Glutamatergic neuron (in vitro differentiated cells): ENCODE measurements at places on chromosomes 16 and 17.

DNA sequence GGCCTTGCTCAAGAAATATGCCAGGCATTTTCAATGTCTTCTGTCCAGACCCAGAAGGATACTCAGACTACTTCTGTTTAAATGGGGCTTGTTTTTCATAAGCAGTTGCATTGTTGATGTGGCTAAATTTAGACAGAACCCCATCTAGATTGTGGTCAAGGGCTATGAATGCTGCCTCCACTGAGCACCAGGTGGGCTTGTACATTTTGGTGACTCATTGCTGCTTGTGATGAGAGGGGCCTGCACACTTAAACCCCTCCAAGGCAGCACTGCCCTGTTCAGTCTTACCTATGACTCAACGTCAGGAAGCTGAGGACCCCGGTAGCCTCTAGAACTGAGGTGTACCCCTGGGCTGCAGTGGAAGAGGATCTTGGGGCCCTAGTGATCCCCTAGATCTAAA, 144.0 kb downstream of the PRKCA start:
- no peak for DNase-seq

DNA sequence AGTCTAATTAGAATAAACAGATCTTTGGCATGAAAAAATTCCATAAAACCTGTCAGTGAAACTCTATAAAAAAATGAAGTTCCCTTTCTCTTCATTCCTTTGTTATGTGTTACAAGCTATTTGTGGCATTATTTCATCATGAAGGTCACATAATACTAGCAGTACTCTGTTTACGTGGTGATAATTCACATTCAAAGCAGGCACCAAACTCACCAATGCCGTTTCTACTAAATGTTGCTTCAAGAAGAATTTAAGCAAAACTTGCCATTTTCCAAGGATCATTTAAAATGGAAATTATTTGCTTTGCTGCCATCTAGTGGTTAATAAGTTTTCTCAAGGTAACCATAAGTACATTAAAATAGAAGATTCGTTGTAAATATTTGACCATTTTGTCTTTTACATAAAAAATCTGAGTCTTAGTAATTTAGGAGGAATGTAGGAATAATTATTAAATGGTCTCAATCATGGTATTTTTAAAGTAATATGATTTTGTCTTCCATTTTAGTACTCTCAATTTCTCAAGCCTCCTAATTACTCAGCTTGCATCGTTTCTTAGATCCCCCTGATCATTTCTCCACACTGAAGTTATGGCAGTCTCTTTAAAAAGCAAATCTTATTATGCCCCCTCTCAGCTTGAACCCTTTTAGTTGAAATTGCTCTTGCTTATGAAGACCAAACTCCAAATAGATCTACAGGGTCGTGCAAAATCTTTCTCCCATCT, 80.8 kb downstream of the OMG start:
- no peak for DNase-seq

- DNase-seq: no peak
Measured at GRCh38 chr17:81025065-81025740, 9.7 kb upstream of the BAIAP2 start.

- no peak for DNase-seq
Measured at GRCh38 chr16:31223044-31223443, 6.1 kb upstream of the PYDC1 start.

- peak; percentile 72 for DNase-seq
Measured at GRCh38 chr17:45852535-45853297, 8.0 kb downstream of the SPPL2C start.

- DNase-seq: peak; percentile 87
Measured at GRCh38 chr16:87850009-87851006, 19.0 kb downstream of the SLC7A5 start.

GRCh38 chr17:80671825-80672110, 127.1 kb downstream of the RPTOR start:
- no peak for DNase-seq

- no peak for DNase-seq
Measured at GRCh38 chr16:3514621-3515020, 13.8 kb downstream of the CLUAP1 start.

DNA sequence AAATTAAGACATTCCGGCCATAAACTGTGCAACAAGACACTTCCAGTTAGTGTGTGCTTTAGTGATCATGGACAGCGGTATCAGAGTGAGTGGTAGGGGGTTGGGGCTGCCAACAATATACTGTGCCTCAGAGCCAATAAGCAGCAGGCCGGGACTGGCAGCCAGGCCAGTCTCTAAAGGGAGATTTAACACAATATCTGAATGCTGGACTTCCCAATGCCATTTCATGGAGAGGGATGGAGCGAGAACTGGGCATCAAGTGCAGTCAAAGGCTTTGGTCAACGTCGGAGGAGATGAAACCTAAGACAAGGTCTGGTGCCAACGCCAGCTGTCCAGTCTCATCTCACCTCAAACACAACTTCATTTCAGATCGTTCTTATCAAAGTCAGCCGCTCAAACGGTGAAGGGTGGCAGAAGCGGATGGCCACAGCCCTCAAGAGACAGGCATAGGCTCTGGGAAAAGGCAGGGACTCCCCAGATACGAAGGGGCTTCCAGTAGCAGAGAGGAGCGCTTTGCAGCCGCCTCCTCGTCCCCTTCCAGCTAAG, 935 bp downstream of the USP32 start:
- peak; percentile 19 for DNase-seq
